ENCODE measurements at places on chromosomes 2 and 18.

GRCh38 chr2:96859099-96859649 lies 1.4 kb upstream of the ANKRD39 start:
- peak; percentile 29 for DNase-seq

- DNase-seq: no peak
Measured at GRCh38 chr18:2173486-2173885, 397.8 kb downstream of the METTL4 start.

DNA sequence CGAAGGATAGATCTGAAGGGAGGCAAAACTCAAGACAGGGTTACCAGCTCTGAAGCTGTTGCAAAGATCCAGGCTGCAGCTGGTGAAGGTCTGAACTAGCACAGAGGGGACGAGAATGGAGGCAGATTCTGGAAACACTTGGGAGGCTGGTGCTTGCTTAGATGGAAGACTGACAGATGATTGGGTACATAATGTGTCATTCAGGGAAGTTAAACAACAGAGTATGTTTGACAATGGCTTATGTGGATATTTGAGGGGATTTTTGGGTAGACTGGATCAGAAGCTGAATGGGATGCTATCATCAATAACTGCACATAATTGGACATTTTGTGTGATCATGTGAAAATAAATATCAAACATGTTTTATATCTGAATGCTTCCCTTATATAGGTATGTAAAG lies 2.3 kb upstream of the ZNF396 start:
- no peak for DNase-seq

GRCh38 chr2:189300916-189301315 lies 121.4 kb upstream of the COL5A2 start:
- no peak for DNase-seq

- DNase-seq: no peak
Measured at GRCh38 chr2:110843959-110844510, 111.7 kb downstream of the ACOXL start.

- no peak for DNase-seq
Measured at GRCh38 chr2:62704654-62705006, 883 bp upstream of the EHBP1 start.

DNA sequence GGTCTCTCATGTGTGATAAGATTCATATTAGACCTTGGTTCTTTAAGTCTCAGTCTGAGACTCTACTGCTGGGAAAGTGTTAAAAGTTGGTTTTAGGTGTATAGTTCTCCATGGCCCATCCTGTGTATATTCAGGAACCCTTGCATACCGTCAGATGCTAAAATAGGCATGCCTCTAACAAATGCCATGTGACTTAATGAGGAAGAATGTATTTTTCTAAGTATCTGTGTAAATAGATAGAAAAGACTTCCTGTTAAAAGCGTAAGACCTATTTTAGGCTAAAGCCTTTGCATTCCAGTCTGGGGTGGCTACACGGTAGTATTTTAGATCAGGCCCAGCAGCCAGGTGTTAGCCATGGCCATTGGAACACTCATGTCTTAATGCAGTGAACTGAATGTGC lies 73.3 kb downstream of the RHBDD1 start:
- DNase-seq: no peak

DNA sequence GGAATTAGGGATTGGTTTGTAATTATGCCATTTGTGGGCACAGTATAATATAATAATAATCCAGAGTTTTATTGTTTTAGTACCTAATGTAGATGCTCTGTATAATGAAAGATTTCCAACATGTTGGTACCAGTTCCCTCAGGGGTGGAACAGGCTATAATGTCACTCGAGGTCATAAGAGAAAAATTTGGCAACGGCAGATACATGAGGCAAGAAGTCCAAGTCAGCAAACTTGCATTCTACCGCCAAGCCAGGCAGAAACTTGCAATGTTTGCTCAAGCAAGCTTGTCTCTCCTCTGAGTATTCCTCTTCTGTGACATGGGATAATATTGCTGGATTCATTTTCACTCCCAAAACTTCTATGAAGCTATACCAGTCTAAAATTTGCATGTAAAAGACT lies 520.0 kb upstream of the SALL3 start:
- no peak for DNase-seq

DNA sequence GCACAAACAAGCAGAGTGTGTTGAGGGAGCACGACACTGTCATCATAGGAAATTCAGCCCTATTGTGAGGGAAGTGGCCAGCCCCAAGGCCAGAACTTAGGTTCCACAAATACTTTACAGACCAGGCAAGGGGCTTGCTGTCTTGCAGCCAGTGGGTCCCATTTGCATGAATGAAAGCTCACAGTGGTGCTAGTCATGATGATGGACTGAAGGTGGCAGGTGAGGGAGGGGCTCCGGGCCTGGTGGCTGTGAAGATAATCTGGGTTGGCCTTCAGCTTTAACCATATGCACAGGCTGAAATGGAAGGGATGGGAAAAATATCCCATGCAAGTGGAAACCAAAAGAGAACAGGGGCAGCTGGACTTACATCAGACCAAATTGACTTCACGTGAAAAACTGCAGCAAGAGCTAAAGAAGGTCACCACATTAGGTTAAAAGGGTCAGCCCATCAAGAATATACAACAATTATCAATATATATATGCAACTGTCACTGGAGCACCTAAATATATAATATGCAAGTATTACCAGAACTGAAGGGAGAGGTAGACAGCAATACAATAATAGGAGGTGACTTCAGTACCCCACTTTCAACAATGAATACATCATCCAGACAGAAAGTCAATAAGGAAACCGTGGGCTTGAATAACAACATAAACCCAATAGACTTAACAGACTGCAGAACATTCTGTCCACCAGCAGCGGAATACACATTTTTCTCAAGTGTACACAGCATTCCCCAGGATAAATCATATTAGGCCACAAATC lies 39.6 kb downstream of the DCDC2C start:
- no peak for DNase-seq

GRCh38 chr2:15968280-15969178 lies 28.2 kb downstream of the MYCN start:
- no peak for DNase-seq

GRCh38 chr2:160561551-160562295 lies 68.1 kb upstream of the RBMS1 start:
- no peak for DNase-seq

- DNase-seq: no peak
Measured at GRCh38 chr2:242004902-242005230, 135.3 kb downstream of the RTP5 start.

DNA sequence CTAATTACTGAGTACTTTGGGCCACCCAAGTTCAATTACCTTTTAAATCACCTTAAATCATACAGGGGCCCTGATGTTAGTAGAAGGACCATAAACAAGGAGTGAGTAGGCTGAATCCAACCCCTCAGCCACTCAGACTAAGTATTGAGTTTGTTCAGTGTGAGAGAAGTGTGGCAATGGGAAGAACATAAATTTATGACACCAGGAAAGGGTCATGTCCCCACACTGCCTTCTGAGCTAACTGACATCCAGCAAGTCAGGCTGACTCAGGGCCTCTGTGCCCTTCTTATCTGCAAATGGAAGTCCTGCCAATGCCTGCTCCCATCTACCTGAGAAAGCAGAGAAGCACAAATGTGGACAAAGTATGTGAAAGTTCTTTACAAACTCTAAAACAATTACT lies 12.9 kb downstream of the PLEKHM3 start:
- no peak for DNase-seq

- peak; percentile 82 for DNase-seq
Measured at GRCh38 chr2:97995026-97995733, 568 bp downstream of the TMEM131 start.

GRCh38 chr18:70291295-70291574 lies 2.4 kb downstream of the SOCS6 start:
- no peak for DNase-seq

- DNase-seq: peak; percentile 7
Measured at GRCh38 chr2:186887107-186888090, 38.4 kb upstream of the ZSWIM2 start.

DNA sequence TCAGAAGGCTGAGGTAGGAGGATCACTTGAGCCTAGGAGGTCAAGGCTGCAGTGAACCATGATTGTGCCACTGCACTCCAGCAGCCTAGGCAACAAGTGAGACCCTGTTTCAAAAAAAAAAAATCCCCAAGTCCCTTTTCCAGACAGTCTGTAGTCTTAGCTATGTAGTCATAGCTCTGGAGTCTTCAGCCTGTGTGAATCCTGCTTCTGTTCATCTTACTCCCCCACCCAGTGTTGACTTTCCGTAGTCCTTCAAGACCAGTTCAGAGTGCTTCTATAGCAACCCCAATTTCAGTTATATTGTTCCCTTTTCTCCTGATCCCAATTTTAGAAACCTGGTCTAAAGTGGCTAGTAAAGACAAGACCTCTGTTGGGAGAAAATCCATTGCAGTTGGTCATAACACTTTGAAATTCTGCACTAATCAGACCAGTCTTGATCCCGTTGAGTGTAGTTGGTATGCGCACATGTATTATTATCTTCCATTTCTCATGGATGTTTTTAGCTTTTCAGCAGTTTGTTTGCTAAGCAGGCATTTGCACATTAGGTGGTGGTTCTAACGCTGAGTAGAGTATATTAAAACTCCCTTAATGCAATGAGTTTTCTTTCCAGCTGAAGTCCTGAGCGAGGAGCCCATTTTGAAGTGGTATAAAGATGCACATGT lies 9.0 kb downstream of the BZW1 start:
- no peak for DNase-seq

GRCh38 chr18:10312326-10313015 lies 142.0 kb upstream of the APCDD1 start:
- DNase-seq: no peak

DNA sequence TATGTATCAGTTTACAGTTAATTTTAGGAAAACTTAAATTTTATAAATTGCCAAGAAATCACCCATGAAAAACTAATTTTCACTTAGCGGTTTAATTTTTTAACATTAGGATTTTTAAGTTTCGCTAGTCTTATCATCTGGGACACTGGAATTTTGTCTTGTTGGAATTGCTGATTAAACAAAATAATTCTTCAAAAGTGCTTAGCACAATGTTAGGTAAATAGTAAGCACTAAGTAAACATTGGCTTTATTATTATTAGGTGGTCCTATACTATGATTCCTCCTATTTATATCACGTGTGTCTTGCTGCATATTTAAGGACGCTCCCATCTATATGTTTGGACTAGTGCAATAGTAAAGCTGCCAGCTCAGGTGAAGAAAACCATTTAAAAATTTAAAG lies 54.6 kb upstream of the MAP4K3 start:
- no peak for DNase-seq

DNA sequence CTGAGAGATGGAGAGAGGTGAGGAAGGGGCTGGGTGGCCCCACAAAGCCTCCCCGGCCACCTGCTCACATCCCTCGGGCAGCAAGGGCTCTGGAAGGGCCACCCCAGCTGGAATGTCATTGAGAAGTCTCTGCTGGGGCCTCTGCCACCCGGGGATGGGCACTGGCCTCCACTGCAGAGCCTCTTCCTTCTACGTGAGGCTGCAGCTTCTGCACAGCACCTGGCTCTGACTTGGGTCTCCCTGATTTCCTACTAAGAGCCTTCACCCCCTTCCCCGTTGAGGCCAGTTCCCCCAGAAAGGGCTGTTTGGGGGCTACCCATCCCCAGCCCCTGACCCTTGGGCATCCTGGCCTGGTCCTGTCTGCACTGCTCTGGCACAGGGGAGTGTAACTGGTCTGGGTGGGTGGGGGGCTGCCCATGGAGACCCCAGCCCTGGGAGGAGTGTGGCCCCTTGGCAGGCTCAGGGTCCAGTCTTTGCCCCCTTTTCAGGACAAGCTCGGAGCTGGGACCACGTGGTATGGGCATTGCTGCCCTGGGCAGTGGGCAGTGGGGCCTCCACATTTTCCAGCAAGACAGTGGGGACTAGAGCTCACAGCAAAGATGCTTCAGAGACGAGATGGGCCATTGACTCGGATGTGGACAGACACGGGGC lies 5.6 kb downstream of the PDCD1 start:
- DNase-seq: peak; percentile 26

- DNase-seq: no peak
Measured at GRCh38 chr2:36455788-36456187, 100.2 kb downstream of the CRIM1 start.

Data from GM13977 (cell line).